ENCODE measurements at places on chromosomes 3 and 15. TPM values are rescaled to one million over a fixed set of nuclear protein-coding genes. Genes with fewer than 3 reads are reported as not detected.

The NCEH1 gene
- 2.9 TPM for total RNA-seq

The A4GNT gene
- 0.17 TPM for total RNA-seq

The RABL3 gene
- 8.6 TPM for total RNA-seq

The CYP1A2 gene
- 32.5 TPM for total RNA-seq

The SLC28A2 gene
- under 0.01 TPM for total RNA-seq

Measured in liver (tissue), 10 donors.